ENCODE measurements at places on chromosomes 13 and 19.
A peak's percentile ranks its signal among the peaks of the same experiment; 100 is the strongest.

DNA sequence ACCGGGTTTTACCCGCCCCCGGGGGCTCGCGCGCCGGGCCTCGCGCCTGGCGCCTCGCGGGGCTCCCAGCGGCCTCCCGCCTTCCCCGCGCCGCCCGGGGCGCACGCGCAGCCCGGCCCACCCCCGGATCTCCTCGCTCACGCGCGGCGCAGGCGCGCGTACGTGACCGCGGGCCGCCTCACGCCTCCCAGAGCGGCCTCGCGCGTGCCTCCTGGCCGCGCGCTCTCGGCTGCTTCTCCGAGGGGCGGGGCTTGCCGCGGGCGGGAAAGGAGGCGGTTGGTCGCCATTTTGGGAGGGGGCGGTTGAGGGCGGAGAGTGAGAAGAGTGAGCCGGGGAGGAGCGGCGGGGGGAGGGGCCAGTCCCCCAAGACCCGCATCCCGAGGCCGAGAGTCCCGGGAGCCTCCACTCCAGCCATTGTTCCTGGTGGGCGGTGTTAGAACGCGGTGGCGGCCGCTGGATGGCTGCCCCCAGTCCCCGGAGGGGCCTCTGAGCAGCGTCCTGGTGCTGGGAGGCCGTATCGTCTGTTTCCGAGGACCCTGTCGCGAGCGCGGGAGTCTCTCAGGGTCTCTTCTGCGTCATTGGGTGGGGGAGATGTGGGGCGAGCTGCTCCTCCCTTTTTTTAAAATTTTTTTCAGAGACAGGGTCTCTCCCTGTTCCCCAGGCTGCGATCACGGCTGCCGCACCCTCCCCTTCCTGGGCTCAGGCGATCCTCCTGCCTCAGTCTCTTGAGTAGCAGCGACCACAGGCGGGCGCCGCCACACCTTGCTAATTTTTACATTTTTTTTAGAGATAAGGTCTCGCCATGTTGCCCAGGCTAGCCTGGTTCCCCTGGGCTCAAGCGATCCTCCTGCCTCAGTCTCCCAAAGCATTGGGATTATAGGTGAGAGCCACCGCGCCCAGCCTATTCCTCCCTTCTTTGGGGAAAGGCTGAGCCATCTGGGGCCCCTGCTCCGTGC is at the start of gene ZNF541:
ZNF541 (minus strand) TSS at position 78 of the 956 bp plus-strand sequence. CDS start 17,292 bp downstream, outside the sequence.
- DNase-seq, result peak; percentile 11

DNA sequence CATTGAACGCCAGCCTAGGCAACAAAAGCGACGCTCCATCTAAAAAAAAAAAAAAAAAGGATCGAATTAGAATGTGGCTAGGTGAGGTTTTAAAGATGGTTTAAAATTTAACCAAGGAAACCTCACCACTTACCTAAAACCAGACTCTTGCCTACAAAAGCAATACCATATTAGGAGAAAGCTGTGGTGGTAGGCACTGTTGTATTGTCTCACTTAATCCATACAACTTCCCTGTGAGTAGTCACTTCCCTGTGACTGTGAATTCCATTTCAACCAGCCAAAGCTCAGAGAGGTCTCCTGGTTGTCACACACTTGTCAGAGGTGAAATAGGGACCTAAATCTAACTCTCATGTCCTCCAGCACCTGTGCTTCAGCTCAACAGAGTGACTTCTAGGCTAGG is 15.4 kb downstream of the SHISA2 start:
- DNase-seq, result no peak

DNA sequence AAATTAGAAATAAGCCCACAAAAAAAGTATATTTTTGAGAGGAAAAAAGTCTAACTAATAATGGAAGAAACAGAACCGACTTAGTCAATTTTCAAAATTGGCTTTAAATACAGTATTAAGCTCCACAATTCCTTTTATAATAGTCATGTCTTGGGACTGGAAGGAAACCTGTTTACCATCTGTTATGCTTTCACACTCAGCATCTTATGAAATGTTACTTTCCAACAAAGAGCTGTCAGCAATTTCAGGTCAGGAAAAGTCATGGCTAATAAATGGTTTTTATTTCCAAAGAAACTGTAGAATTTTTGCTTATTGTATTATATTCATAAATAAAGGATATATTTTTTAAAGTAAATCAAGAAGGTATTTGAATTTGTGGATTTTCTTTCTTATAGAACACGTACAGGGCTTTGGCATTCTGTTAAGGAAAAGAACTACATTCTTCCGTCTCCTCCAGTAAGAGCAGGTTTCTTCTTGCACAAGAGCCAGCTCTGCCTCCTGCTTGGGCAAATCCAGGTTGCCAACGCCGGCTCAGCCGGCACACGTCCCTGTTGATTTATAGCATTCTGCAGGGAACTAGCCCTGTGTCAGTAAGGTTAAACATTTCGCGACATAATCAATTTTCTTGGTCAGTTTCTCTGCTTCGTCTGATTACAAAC is 52.9 kb upstream of the GPR12 start:
- no peak for DNase-seq

GRCh38 chr13:105758918-105759860 is 776.3 kb downstream of the EFNB2 start:
- no peak for DNase-seq

DNA sequence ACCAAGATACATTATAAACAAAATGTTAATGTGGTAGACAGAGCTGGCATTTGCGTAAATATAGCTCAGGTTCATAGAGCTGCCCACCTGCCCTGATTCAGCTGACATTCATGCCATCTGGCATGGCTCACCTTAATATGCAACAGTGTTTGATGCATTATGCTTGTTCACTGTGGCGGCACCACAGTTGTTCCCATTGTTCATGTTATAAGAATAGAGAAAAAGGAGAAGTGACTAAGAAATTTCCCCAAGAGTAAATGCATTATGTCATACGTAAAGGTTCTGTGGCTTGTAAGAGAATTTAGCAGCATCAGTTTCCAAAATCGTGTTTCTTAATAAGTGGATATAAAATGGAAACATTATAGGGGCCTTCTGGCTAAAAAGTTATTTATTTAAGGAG is 4.5 kb downstream of the CCNA1 start:
- no peak for DNase-seq

DNA sequence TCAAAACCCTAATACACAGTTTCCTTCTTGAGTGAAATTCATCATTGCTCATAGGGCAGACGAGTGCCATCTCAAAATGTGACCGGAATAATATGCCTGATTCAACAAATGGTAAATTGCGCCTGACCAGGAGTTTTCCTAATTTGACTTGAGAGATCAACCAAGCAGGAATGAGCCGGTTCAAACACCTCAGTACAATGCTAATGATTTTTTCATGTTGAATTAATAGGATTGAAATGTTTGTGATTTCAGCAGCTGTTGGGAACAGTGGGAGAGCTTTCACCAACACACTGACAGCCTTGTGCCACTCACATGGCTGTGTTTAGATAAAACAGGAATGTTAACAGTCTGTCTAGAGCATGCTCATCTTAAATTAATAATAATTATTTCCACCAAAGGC is 484.8 kb downstream of the PCDH9 start:
- DNase-seq, result no peak

DNA sequence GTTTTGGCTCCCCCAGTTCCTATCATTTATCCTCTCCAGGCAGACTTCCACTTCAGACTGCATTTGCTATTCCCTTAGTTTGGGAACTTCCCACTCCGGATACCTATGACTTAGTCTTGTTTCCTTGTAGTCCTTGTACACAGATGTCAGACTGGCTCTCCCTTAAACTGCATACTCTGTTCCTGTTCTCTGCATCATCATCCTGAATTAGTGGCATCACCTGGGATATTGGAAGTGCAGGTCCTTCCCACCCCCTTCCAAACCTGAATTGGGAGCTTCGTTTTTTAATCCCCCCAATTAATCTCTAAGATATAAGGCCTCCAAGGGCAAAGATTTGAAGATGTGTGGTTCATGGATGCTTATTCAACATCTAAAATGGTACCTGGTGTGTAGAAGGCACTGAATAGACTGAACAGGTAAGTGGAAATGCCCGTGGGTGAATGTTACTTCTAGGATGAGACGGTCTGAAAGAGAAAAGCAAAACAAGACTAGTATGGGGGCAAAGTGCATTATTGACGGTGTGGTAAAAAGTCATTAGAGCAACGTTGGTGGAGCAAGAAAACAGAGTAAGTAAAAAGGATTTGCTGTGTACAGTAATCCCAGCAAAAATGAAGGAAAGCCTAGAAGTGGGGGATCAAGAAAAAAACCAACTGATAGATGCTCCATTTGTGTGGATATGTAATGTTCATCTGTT is 9.6 kb downstream of the MIR17HG start:
- DNase-seq, result no peak

GRCh38 chr19:13441810-13442512 is 64.3 kb downstream of the CACNA1A start:
- DNase-seq, result no peak

DNA sequence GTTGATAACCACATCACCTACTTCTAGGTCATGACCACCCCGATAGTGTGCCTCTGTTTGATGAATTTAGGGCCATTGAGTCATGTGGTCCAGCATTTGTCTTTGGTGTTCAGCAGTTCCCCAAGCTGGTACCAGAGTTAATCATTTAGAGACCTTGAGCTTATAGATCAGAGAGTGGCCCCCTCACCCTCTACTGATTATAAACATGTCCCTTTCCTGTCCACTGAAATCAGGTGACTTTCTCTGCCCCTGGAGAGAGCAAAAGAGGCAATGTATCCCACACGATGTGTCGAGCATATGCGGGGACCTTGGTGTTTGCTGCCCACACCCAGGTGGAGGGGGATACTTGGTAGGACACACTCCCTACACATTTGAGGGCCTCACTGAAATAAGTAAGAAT is 46.3 kb downstream of the C13orf42 start:
- DNase-seq, result no peak

- peak; percentile 7 for DNase-seq
These were observed 26.3 kb downstream of the ZNF844 start for GRCh38 chr19:12090807-12091206.

GRCh38 chr13:102670130-102670529 is 24.7 kb downstream of the METTL21C start:
- no peak for DNase-seq

DNA sequence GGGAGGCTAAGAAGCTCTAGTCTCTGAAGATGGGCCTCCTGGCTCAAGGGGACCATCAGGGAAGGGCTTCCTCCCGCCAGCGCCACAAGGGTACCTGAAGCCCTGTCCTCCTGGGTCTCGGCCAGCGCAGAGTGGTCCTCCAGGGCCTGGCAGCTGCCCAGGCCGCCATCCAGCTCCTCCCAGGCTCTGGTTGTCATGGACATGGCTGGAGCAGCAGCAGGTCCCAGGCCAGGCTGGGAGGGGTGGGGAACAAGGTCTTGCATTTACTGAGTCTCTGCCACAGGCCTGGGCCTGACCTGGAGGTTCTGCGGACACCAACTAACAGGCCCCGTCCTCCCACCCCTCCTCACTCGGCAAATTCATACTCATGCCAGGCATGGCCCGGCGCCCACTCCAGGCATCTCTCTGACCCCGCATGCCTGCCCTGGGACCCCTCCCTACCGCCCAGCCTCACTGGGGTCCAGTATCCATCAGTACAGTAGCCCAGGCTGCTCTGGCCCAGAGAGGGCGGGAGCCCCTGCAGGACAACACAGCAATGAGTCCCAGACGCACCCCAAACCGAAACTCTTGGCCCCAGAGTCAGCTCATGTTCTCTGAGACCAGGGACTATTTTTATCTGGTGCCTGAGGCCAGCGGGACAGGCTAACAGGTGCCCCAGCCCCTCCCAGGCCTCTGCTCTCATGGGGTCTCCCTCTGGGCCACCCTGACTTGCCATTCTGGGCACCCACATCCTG is 938 bp downstream of the JSRP1 start:
- no peak for DNase-seq

GRCh38 chr13:42728507-42729180 is 52.7 kb upstream of the FAM216B start:
- DNase-seq, result no peak

DNA sequence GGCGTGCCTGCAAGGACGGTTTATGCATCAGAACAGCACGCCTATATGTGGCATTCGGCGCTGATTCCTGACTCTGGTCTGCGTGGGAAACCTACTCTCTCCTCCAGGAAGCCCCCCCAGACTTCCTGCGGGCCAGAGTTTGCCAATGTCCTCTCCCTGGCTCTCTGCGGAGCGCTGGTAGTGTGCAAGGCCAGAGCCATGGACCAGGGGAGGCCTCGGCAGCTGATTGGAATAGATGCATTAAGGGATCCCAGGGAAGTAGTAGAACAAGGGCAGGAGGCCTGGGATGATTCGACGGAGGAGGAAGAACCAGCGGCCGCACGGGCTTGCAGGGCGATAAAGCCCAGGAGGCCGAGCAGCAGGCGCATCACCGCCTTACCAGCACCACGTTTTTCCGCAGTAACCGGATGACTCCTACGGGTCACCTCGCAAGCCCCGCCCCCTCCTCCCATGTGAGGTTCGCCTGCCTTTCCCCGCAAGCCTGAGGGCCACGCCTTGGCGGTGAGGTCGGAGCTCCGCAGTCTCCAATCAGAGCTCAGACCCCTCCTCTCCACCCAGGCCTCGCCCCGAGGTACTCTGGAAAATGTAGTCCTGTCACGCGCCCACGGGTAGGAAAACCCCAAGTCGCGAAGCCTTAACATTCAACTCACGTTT is 5.0 kb downstream of the CLEC11A start:
- DNase-seq, result peak; percentile 49

DNA sequence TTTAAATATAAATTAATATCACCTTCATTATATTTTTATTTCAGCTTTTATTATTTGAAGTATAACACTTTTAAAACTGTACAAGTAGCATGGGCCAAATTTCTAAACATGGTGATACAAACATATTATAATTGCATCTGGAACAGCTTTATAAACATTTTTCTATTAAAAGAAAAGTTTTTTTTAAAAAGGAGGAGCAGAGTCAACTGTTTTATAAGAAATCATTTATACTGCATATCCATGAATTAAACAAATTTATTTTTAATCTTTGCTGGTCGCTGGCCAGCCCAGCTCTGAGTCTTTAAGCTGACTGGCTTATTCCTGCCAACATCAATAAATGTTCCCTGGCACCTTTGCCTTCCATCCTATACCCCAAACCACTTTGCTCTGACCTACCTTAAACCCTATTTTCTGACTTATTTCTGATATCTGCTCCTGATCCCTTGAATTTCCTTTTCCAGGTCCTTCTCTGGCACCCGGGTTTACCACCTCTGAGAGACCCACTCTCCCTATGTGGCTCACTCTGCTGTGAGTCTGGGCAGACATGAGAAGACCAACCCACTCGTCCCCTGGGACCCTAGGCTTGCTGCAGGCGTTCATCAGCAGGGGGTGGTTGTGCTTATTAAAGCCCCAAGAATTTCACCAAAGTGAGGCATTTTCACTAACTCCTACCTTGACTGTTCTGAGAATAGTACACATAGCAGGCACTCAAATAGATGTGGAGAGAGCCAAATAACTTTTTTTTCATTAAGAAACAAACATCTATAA is 220.3 kb downstream of the KLF12 start:
- peak; percentile 77 for DNase-seq

- peak; percentile 42 for DNase-seq
These were observed 306.1 kb downstream of the IRS2 start for GRCh38 chr13:109480011-109480955.

DNA sequence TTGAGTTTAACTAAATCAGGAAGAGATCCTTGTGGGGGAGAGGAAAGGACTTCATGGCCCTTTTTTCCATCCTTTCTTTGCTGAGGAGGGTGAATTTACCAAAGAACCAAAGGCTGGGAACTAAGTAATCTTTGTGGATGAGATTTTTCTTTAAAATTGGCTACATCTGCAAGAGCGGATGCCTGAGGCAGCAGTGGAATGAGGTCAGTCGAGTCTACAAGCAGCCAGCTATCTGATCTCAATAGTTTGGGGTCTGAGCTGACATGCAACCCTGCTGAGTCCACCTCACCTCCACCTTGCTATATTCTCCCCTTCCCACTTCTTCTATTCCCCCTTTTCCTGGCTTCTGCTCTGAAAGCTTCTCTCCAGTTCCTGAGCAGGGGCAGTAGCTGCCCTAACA is 3.6 kb upstream of the DNAJC15 start:
- DNase-seq, result no peak

Measured in skeletal muscle cell (primary cell).